ENCODE measurements at places on chromosomes 6 and 20. TPM values are rescaled to one million over a fixed set of nuclear protein-coding genes. Genes with fewer than 3 reads are reported as not detected.

SLC52A3 gene
- 0.60 TPM for total RNA-seq

DOK5 gene
- total RNA-seq, result not detected

PXDC1 gene
- 21.1 TPM for total RNA-seq

TRIM15 gene
- total RNA-seq, result not detected

GPR63 gene
- 0.30 TPM for total RNA-seq

FAM110A gene
- total RNA-seq, result 5.1 TPM

PLN gene
- not detected for total RNA-seq

CST5 gene
- total RNA-seq, result not detected

COL19A1 gene
- total RNA-seq, result not detected

CNR1 gene
- 2.0 TPM for total RNA-seq

MYMX gene
- not detected for total RNA-seq

MMP24 gene
- total RNA-seq, result 35.6 TPM

MUC21 gene
- not detected for total RNA-seq

MEP1A gene
- not detected for total RNA-seq

ZSWIM3 gene
- total RNA-seq, result 1.5 TPM

ADGB gene
- total RNA-seq, result not detected

GHRH gene
- total RNA-seq, result not detected

RAET1L gene
- 0.49 TPM for total RNA-seq

COL9A3 gene
- 0.54 TPM for total RNA-seq

LINC00237 gene
- not detected for total RNA-seq

FIG4 gene
- 4.5 TPM for total RNA-seq

SLC22A1 gene
- total RNA-seq, result 2.4 TPM

FRK gene
- total RNA-seq, result 2.0 TPM

SLC35D3 gene
- 0.07 TPM for total RNA-seq

SIRPB1 gene
- total RNA-seq, result 0.47 TPM

Measured in A549 treated with dexamethasone at 1 μM for 4 hours (cell line).